ENCODE measurements at places on chromosomes 7 and 10.

DNA sequence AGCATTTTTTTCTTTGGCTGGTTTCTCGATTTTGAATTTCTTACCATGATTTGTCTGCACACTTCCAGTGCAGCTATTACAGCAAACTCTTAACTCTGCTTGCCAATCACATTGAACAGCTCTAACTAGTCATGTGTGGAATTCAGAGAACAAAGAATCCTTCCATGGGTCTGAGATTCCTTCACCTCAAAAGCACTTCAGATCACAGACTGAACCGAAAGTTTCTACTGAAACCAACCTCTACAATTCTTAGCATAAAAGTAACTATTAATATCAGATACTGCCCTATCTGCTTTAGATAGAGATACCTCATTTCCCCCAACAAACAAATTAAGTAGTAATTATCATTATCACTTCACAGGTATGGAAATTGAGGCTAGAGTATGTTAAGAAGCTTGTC is 56.5 kb upstream of the SP4 start:
- no peak for DNase-seq

GRCh38 chr10:11266426-11266825 is 248.8 kb downstream of the CELF2 start:
- no peak for DNase-seq

- no peak for DNase-seq
Measured at GRCh38 chr10:82924711-82925110, 1049.7 kb downstream of the NRG3 start.

- no peak for DNase-seq
Measured at GRCh38 chr7:29123626-29124190, 22.6 kb downstream of the CPVL start.

- no peak for DNase-seq
Measured at GRCh38 chr10:95837783-95838182, 70.0 kb upstream of the CC2D2B start.

DNA sequence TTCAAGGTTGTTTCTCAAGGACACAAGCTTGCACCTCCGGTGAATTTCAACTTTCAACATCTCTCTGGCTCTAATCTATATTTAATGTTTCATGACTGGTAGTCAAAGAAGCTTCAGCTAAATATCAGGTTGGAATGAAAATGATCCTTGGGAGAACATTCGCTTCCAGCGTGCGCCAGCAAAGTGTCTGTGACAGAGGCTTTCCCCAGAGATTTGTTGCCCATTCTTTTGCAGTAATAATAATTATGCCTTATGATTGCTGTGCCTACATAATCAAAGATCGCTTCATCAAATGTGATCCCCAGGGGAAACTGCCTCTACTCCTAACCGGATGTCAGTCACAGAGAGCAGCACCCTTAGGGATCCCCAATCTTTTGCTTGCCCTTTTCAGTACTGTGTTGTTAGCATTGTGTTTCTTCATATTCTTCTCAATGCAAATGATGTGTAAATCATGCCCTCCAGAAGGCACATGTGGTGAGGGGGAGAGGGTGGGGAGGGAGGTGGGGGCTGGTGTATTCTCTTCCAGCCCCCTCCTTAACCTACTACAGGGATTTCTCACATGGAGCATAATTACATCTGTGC is 30.5 kb downstream of the FZD1 start:
- DNase-seq: no peak

DNA sequence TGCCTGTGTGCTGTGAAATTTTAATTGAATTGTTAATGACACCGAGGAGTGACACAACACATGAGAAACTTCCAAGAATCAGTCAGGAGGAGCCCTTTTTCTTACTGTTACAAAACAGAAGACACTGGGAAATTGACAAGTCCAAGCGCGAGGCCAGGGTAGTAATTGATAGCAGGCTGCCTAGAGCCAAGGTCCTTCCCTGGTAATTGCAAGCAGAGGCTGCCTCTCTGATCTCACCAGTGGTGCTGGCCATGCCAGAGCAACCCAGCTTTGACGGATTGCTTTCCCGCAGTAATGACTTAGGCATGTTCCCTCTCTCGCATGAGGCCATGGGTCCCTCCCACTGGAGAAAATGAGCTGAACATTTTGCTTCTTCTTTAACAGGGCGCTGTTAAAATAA is 111.5 kb downstream of the LRMDA start:
- no peak for DNase-seq

DNA sequence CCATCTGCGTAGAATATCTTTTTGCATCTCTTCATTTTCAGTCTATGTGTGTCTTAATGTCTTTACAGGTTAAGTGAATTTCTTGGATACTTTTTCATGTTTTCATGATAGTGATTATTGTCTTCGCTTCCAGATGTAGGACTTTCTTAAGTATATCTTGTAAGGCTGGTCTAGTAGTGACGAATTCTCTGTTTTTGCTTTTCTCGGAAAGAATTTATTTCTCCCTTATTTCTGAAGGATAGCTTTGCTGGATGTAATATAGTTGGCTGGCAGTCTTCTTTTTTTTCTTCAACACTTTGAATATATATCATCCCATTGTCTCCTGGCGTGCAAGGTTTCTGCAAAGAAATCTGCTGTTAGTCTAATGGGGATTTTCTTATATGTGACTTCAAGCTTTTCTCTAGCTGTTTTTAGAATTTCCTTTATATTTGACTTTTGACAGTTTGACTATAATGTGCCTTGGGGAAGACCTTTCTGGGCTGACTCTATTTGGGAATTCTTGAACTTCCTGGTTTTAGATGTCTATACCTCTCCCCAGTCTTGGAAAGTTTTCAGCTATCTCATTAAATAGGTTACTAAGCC is 14.3 kb downstream of the GTPBP4 start:
- DNase-seq: peak; percentile 56

GRCh38 chr10:89975771-89976170 is 274.4 kb downstream of the KIF20B start:
- DNase-seq: no peak

DNA sequence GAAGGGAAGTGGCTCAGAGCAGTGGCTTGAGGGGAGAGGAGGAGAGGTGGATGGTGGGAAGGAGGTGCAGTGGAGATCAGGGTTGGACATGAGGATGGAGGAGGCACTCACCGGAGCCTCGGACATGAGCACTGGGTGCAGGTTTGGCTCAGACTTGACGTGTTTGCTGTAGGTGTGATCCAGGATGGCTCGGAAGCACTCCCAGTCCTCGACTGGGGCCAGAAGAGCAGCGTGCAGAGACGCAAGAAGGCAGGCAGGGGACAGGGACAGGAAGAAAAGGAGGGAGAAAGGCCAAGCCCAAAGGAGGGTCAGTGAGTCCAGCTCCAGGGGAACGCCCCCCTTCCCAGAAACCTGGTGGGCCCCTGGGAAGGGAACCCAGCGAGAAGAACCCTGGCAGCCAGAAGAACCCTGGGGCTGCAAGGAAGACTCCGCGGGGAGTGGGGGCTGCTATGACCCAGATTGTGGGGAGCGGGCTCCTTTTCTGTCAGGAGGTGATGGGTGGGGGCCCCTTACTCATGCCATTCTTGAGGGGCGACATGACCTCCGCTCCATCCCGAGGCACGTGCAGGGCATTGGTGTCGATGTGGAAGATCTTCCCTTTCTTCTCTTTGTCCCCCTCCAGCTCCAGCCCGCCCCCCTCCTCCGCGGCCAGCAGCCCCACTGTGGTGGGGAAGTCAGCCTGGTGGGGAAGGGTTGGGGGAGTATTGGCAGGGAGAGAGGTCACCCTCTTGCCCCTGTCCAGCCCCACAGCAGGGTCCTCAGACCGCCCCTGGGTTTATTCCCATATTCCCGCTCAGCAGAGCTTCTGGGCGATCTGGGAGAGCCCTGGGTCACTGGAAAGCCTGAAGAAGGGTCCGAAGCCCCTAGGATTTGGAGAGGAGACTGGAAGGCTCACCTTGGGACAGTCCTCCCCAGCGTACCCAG is 1.1 kb downstream of the ACTL6B start:
- DNase-seq: no peak

GRCh38 chr7:907158-907980 is 31.0 kb downstream of the GET4 start:
- DNase-seq: peak; percentile 39

DNA sequence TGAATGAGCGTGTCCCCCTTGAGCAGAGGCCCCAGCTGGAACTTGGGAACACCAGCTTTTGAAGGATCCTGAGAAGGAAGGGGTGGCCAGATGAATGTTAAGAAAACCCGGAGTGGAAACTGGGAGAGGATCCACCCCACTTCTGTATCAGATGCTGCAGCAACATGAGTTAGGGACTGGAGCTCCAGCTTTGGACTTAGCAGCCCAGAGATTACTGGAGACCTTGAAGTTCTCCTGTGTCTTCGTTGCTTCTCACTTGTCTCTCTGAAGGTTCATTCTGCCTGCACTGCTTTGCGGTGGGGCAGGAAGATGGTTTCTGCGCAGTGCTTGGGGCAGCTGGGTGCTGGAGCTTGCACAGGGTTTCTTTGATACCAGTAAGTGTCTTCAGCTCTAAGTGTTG is 9.3 kb downstream of the TMEM248 start:
- peak; percentile 54 for DNase-seq

DNA sequence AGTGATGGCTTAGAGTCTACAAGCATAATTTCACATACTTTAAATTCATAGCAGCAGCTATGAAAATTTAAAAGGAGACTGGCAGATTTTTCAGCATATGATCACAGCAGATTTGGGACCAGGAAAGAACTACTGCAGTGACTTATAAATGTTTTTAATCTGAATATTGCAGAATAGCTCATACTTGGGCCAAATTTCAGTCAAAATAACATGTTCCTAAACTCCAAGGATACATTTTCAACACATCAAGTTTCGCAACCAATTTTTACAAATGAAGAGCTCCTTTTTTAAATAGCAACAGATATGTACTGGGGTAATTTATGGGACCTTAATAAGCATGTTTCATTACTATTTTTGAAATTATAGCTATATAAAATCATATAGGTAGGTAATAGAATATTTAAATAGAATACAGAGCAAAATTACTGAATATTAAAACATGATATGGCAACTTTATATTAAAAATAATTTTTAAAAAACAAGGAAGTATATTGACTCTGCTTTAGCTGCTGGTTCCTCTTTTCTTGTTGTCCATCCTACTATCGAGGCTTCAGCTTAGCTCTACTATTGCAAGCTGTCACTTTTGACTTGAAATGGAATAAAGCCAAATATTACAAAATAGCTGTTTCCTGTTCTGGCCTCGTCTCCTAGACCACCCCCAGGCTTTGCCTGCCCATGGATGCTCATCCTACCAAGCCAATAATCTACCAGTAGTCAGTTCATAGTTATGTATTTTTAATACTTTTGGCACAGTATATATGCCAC is 123.1 kb downstream of the NRBF2 start:
- DNase-seq: no peak

- DNase-seq: no peak
Measured at GRCh38 chr7:27204851-27205322, 5.0 kb upstream of the HOXA13 start.

- no peak for DNase-seq
Measured at GRCh38 chr10:23974746-23975272, 234.1 kb upstream of the KIAA1217 start.

DNA sequence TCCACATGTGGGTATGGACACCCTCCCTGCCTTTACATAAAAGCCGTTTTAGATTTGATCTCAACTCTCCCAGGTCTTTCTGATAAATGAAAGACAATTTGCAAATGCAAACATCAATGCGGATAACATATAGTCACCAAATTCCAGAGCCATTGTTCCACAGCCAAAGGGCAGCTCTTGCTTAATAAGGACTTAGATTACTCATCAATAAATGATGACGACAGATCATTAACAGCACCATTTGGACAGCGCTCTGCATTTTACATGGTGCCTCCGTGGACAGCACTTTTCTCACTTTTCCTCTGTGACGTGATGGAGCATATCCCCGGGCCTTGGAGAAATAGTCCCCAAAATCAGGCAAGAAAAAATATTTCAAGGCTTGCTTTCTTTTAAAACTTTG is 370.3 kb upstream of the CELF2 start:
- no peak for DNase-seq

DNA sequence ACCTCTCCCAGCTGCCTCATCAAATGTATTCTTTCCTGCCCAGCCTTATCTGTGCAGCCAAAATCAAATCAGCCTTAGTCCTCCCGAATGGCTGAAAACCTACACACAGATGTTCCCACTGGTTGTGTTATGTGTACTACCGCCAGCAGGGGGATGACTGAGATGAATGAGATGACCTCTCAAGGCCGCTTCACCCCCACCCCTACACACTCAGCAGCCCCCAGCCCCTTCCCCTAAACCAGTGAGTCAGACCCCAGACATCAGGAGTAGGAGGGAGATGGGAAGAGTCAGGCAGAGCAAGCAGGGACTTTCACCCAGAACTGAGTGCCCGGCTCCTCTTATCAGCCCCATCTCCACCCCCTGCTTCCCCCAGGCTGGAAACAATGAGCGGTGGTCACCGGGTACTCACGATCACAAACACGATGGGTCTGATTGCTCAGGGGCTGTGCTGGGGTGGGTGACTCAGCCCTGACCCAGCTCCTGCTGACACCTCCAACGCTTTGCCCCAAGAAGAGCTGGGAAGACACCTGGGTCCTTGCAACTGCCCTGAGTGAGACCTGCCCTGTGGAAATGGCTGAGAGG is 6.5 kb upstream of the C10orf105 start:
- peak; percentile 55 for DNase-seq

DNA sequence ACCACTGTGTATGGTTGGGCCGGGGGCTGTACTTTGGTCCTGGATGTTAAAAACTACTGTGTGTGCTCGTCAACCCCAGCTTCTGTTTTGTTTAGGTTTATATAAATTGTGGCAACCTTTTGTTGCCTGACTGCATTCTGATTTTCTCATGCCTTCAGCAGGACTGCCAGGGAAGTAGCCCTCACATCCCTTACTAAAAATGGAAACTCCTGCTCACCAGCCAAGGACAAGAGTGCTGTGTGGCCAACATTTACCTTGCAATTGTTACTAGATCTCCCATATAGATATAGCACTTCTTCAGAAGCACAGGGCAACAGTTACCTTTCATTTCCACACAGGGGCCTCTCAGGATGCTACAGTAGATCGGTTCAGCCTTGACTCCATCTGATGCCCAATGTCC is 174.4 kb downstream of the TAX1BP1 start:
- no peak for DNase-seq

GRCh38 chr10:61844116-61844822 is 57.2 kb upstream of the ARID5B start:
- no peak for DNase-seq

DNA sequence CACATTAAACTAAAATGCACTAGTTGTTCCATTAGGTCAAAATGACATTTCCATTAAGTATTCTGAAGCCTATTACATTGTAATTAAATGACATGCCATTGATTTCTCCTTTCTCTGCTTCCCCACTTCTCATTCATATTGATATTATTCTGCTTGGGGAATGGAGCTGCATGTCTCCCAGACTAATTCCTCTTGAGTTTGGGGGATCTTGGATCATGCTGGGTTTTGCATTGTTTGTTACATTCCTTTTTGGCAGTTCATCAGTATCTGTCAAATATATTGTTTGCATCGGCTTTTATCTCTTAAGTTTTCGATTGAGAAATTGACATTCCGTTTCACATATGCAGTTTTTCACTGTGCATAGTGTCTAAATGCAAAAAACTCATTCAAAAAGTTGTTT is 65.1 kb upstream of the CYP26C1 start:
- no peak for DNase-seq

DNA sequence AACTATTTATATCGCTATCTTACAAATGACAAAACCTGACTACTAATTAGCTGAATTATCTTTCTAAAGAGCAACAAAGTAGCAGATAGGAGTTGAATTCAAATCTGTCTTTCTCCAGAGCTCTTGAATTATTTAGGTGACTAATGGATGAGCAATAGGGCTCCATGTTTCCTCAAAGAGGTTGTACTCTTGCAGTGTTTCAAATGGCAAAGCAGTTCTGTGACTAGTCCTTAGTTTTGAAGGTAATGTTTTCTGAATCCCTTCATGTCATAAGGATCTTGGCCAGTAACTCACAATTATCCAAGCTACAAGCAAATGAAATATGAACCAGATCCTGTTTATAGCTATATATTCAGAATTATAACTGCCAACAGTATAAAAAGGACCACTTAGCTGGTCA is 999.7 kb downstream of the NRG3 start:
- DNase-seq: no peak
